Skeletal muscle cell (primary cell): ENCODE measurements at places on chromosomes 3 and 15.

GRCh38 chr15:70327856-70328678 is 230.3 kb upstream of the TLE3 start:
- peak; percentile 42 for DNase-seq

GRCh38 chr15:28990390-28990789 is 104.6 kb downstream of the APBA2 start:
- DNase-seq = no peak

GRCh38 chr3:170716172-170716805 is 130.4 kb upstream of the SLC7A14 start:
- DNase-seq = no peak

GRCh38 chr3:14678015-14678503 is 3.1 kb downstream of the C3orf20 start:
- DNase-seq = no peak

DNA sequence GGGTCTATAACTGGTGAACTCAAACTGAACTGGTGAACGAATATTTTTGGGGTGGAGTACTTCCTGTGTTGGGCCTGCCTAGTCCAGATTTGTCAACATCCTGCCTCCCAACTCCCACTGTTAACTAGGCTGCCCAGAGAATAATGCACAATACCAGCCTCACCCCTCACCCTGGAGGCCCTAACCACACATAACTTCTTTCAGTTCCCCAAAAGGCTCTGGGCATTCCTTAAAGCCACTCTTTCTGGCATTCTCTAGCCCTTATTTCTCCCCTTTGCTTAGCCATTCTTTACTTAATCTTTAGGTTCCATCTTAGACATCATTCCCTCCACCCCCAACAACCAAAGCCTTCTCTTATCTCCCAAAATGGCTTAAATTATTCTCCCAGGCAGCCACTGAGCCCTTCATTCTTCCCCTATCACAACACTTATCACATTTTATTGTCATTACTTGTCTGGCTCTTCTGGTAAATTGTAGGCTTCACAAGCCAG is 9.1 kb upstream of the SEC11A start:
- DNase-seq = no peak

GRCh38 chr15:99749386-99749785 is 16.1 kb upstream of the LYSMD4 start:
- no peak for DNase-seq

DNA sequence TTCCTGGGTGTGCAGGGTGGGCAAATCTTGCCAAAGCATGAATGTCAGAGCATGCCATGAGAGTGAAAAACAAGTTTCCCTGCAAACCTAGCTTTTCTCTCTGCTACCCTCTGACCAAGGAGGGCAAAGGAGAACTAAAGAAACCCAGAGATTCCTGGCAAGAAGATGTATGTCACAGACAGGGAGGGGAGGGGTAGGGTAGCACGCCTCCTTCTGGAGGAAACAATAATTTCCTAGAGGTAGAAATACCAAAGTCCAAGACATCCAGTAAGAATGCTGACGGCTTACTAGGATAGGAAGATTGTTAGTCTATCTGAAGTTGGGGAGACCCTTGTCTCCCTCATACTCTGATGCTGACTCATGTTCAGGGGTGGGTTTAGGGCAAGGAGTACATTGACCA is 203.9 kb downstream of the NR1D2 start:
- no peak for DNase-seq

- no peak for DNase-seq
Observed at GRCh38 chr3:143604402-143605185, 243.7 kb downstream of the SLC9A9 start.

GRCh38 chr15:42994546-42994945 is 74.0 kb upstream of the TTBK2 start:
- peak; percentile 26 for DNase-seq

- no peak for DNase-seq
Observed at GRCh38 chr3:150142936-150143335, 172.2 kb upstream of the PFN2 start.

- DNase-seq = no peak
Observed at GRCh38 chr3:114496466-114496865, 202.6 kb downstream of the TIGIT start.

DNA sequence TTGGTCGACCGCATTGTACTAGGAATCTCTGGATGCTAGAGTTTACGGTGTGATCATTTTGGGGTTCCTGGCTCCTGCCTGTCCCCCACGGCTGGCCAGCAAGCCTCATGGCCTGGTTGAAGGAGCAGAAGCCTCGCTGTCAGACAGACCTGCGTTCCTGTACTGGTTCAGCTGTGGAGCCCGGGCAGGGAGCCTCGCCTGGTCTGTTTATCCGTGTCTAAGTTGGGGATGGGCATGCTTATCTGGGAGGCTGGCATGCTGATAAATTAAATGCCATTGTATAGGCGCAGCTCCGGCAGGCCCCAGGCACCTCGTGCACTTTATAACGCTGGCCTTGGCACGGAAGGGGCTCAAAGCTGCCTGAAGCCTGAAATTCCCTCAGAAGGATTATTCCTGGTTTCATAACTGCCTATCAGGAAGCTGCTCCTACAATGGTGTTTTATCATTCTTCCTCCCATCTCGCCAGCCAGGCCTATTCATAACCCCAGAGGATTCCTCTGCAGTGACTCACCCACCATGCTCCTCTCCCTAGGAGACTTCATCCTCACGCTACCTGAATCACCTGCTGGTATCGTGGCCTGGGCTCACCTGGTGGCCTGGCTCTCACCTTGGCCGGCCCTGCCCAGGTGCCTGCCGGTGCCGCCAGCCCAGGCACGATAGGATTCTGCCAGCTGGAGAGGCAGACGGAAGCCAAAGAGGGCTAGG is 110.9 kb downstream of the ASB7 start:
- DNase-seq = no peak

- DNase-seq = no peak
Observed at GRCh38 chr3:34020726-34021680, 222.6 kb downstream of the PDCD6IP start.

DNA sequence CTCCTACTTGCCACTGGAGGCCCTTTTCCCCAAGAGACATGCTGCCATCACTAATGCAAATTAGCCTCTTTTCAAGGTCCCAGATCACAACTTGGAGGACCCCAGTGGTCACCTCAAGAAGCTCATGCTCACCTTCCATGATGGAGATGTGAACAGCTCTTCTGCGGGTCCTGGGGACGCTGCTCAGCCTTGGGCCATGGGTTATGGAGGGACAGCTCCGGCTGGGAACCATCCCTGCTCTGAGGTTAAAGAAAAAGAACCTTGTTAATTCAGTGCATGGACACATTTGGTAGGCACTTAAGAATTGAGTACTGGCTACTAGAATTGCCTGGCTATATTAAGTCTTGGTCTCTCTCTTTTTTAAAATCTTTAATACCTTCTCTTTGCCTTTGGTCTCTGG is 56.8 kb downstream of the WDR76 start:
- DNase-seq = no peak

DNA sequence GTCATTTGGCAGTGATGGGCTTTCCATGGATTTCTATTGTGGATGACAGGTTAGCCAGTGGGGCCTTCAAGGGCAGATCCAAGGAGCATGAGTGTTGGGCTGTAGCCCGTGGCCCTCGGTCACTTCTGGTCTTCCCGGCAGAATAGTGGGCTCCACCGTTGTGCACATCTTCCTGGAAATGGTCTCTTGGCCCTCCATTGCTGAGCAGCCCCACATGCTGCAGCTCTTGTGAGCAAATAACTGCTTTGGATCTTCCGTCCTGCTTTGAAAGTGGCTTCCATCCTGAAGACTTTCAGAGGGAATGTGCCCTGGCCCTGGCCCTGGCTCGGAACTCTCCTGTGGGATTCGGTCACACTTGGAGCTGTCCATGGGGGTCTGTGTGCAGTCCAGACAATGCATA is 102.8 kb downstream of the SNRPN start:
- DNase-seq = no peak

DNA sequence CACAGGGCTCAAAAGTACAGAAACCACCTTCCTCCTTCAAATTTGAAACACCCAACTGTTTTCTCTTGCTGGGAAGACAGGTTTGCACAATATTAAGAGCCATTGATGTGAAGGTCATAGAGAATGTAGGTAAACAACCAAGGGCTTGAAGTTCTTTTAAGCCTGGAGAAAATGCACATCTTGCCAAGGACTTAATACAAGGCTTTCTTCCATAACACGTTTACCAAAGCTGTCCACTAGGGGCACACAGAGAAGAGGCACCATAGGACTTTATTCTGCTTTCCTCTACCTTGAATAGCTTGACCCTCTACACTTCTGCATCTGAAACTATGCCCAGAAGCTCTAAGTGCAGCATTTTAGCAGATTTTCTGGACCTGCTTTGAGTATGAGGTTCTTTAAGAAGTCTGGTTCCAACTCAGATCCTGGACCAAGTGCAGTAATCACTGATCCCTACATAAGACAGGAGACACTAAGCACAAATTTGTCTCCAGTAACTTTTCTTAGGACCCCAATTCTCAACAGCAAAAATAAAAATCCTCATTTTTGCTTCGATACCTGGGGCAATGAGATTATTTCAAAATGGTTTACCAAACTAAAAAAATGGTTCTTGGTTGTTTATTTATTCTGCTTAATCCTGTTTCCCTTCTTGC is 138.0 kb downstream of the FBN1 start:
- DNase-seq = peak; percentile 20

DNA sequence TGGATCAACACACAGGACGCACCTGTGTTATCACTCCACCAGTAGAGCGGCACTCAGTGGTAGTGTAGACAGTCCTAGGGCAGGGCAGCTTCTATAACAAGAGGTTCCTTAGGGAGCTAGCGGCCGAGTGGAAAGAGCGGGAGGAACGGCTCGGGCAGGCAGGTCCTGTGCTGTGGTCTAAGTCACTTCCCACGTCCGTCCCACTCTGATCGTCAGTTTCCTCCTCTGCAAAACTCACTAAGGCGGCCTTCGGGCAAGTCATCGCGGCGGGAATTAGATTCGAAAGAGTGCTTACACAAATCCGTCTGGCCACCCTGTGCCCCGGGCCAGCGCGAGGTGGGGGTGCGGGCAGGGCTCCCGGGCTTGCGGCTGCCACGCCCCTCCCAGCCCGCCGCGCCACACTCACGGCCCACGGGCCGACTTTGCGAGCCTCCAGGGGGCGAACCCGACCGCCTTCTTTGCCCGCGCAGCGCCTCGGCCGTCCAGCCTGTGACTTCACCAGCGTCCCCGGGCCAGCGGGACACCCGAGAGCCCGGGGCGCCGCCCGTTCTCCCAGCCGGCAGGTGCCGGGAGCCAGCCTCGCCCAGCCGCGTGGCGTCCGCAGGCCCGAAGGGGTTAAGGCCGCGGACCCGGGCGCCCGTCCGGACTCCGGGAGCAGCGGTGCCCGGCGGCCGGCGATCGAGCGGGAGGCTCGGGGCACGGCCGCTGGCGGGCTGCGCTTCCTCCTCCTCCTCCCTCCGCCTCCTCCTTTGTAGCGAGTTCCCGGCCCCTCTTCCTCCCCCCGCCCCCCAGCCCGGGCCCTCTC is 416 bp upstream of the CORO2B start:
- DNase-seq = no peak

DNA sequence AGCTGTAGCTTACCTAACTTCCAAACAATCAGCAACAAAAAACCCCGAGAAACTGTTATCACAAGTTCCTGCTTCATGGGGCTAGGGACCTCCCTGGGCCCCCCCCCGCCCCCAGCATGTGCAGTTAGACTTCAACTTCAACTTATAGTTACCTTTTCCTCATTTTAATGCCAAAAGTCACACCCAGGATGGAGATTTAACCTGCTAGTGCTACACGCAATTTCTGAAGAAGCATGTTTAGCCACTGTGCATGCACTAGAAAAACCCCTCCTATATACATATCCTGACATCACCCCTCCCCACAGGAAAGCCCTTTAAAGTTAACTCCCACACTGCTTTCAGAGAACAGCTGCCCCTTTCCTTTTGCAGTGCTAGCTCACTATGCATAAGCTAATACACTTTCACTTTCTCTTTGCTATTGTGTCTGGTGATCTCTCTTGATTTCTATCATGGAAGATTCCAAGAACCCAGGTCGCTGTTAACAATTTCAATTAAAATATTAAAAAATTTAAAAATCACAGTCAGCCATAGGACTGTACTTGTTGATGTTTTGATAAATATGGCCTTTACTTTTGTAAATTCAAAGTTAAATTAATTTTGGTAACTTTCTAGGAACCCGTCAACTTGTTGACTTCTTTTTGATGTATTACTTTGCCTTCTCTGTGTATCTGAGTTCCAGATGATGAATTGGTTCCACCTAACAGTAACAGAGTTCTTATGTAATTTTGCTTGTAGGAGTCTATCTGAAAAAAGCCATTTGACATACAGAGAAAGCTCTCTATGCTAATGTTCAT is 75.2 kb upstream of the ACAD9 start:
- DNase-seq = no peak

DNA sequence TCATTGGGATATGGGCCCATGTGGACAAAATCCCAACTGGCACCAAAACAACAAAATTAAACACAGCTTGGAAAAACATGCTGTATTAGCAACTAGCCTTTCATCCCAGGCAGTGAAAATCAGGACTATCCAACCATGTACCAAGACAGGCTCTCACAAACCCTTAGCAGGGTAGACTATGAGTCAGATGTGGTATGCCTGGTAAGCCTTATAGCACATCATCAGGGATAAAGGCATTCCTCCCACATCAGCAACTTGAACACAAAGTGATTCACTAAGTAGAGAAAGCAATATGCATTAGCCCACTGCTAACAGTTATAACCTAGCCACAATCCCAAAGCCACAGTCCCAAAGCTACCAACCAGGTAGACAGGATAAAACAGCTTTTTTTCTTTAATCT is 8.0 kb downstream of the CEP152 start:
- peak; percentile 88 for DNase-seq

- no peak for DNase-seq
Observed at GRCh38 chr3:39101022-39101689, 6.3 kb downstream of the GORASP1 start.

GRCh38 chr3:32961189-32961715 is 9.8 kb downstream of the CCR4 start:
- DNase-seq = no peak

- DNase-seq = no peak
Observed at GRCh38 chr3:34842706-34843480, 796.4 kb upstream of the ARPP21 start.

DNA sequence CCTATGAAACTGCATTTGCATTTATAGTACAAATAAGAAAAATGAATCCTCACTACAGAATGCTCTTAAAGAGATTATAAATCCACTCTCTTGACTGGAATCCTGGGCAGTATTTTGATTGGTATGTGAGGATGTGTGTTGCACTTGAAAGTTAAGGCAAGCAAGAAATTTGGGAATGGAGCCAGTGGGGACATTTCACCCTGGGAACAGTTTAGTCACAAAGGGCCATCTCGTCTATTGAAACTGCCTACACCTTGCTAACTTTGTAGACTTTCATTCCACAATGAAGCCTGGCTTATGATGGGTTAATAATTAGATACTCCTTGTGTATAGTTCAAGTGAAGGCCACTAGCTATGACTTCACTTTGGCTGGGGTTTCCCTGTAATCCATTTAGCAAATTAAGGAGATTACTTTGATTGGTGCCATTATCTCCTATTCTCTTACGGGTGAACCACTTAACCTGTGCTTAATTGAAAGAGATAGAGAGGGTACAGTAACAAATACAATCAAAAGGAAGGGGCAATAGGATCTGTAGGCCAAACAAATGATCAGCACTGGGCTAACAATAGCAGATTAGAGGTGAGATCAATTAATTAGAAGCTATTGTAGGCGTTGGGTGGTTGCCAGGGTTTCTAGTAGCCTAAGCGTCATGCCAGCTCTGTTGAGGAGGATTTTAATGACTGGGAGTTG is 146.9 kb upstream of the RARB start:
- no peak for DNase-seq
